ENCODE measurements at places on chromosomes 13 and 19.

GRCh38 chr13:38979891-38980749, 10.5 kb downstream of the STOML3 start:
- DNase-seq, result no peak

GRCh38 chr19:37899966-37900365, 6.4 kb downstream of the WDR87 start:
- no peak for DNase-seq

- DNase-seq, result no peak
Measured at GRCh38 chr13:27140060-27140459, 31.6 kb downstream of the USP12 start.

GRCh38 chr19:39190768-39191167, 6.0 kb upstream of the NCCRP1 start:
- no peak for DNase-seq

GRCh38 chr19:54262066-54262465, 5.0 kb upstream of the LILRB5 start:
- DNase-seq, result no peak
